ENCODE measurements at places on chromosomes 5 and 9.

DNA sequence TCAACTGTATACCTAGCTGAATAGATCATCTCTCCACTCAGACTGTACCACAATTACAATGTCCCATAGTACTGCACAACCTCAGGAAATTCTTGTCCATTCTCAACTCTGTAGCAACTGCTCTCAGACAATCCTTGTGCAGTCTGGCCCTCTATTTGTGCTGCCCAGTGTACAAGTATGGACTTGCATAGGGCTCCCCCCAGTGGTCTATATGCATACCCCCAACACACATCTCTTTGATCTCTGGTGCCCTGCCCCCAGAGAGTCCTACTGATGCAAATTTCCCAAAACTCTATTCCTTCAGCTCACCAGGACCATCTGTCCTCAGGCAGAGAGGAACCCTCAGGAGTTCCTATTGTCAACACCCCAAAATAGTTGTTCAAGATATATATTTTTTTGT, 205.3 kb downstream of the SLCO4C1 start:
- DNase-seq, result no peak

DNA sequence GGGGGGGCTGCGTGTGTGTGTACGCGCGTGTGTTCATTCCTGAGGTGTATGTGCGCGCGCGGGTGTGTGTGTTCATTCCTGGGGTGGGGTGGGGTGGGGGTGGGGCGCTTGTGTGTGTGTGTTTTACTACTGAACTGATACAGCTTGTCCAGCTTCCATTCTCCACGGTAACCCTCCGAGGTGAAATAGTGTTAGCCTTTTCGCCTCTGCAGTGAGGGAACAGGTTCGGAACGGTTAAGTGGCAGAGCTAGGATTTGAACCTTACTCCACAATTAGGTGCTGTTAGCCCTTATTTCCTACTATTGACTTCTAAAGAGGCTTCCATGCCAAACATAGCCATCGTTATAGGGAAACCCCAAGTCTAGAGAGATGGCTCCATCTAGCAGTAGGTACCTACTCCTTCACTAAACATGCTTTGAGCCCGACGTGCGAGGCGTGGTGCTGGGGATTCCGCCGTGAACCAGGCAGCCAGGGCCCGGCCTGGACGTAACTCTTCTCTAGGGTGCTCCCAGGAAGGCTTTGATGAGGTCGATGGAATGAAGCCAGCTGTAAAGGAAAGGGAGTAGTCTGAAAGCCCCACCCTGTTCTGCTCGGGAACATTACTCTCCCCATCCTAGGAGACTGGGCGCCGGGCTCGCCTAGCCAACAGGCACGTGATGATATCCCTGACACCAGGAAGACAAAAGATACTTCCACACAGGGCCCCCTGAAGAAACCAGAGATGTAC, 782 bp upstream of the SKP1 start:
- no peak for DNase-seq

DNA sequence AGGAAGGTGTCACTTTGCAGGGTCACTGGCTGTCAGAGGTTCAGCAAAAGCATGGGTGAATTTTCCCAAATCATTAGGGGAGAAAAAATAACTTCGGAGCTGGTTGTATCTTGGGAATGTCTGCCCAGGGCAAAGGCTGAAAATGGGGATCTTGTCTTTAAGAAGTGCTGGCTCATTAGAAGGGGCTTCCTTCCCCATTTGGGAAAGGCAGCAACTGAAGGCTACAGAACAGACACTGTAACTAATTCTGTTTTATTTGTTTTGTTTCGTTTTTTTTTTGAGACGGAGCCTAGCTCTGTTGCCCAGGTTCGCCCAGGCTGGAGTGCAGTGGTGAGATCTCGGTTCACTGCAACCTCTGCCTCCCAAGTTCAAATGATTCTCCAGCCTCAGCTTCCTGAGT, 70.3 kb upstream of the PCA3 start:
- no peak for DNase-seq

GRCh38 chr9:123796094-123796493, 133.8 kb downstream of the DENND1A start:
- no peak for DNase-seq

GRCh38 chr9:115015018-115015635, 84.7 kb upstream of the TNFSF8 start:
- no peak for DNase-seq

DNA sequence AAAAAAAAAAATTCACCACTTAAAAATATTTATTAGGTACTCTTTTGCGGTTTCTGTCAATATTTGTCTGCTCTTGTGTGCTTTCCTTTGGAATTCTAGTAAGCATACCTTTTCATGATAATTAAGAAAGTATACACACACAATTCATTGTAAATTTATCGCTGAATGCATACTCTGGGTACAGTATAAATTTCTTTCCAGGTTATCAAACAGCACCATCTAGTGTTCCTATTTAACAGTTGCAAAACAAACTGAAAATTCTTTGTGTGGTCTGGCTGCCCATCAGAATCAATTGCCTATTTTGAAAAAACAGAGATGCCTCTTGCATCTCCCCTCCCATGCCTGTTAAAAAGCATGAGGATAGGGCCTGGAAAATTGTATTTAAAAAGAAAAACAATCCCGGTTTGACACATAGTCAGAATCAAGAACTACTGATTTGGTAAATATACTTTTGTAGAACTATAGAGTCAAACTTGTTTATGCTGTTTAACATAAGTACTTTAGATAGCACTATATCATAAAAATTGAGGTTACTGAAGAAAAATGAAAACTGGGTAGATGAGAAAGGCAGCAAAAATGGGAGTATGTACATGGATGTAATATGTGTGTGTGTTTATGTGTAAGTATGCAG, 16.2 kb downstream of the PGGT1B start:
- no peak for DNase-seq

GRCh38 chr9:136057236-136058081, 37.6 kb downstream of the NACC2 start:
- DNase-seq, result no peak

- DNase-seq, result no peak
Observed at GRCh38 chr5:179124273-179124852, 64.2 kb downstream of the ZNF354C start.

DNA sequence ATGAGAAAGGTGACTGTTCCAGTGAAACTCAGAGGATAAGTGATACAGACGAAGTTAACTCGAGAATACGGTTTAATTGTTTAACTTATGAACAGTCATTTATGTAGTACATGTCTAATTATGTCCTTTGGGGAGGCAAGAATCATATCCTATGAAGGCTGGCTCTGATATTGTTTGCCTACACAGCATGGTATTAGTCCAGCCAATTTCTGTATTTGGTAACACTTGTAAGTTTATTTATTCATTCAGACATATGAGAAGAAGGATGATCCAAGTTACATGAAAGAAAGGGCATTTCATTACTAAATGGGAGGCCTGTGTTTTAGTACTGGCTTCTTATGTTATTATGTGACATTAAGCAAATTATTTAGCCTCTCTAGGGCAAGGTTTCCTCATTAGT, 199.7 kb downstream of the NNT start:
- no peak for DNase-seq

- DNase-seq, result no peak
Observed at GRCh38 chr5:154242964-154243376, 52.4 kb downstream of the GALNT10 start.

DNA sequence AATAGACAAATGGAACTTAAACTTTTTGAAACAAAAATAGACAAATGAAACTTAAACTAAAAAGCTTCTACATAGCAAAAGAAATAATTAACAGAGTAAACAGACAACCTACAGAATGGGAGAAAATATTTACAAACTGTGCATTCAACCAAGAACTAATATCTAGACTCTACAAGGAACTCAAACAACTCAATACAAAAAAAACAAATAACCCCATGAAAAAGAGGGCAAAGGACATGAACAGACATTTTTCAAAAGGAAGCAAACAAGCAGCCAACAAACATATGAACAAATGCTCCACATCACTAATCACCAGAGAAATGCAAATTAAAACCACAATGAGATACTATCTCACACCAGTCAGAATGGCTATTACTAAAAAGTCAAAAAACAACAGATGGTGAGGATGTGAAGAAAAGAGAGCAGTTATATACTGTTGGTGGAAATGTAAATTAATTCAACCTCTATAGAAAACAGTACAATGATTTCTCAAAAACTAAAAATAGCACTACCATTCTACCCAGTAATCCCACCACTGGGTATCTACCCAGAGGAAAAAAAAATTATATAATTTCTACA, 170.8 kb upstream of the RGMB start:
- no peak for DNase-seq

All from T follicular helper cell (primary cell).